ENCODE measurements at places on chromosomes 5 and 9. TPM values are rescaled to one million over a fixed set of nuclear protein-coding genes. Genes with fewer than 3 reads are reported as not detected.

DNA sequence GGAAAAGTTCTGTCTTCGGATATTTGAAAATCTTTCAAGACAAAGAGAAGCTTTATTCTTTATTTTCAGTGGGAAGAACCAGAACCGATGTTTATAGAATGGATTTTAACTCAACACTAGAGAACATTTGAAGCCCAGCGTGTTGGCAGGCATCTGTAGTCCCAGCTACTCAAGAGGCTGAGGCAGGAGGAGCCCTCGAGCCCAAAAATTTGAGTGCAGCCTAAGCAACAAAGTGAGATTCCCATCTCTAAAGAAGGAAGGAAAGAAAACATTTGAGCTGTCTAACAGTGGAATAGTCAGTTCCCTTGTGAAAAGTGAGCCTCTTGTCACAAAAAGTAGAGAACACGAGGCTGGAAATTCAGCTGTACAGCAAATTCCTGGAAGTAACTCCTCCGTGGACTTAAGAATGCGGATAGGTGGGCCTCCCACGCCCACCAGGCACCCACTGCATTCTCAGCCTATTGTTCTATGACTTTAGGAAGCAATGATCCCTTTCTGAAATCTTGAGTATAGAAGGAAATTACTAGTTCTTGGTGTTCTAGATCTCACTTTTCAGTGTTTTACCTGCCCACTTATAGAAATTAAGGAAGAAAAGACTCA, 2.3 kb upstream of the PTPDC1 start:
- peak; percentile 45 for DNase-seq

The INIP gene
- polyA plus RNA-seq, result 29.2 TPM

GRCh38 chr5:178223828-178224335, 8.7 kb downstream of the PHYKPL start:
- peak; percentile 46 for DNase-seq

- no peak for DNase-seq
Measured at GRCh38 chr9:36462245-36462644, 62.2 kb upstream of the RNF38 start.

- peak; percentile 87 for DNase-seq
Measured at GRCh38 chr5:142699184-142699720, 13.4 kb upstream of the FGF1 start.

The PKD2L2 gene
- polyA plus RNA-seq, result 0.53 TPM

- DNase-seq, result peak; percentile 53
Measured at GRCh38 chr5:180352116-180353047, 754 bp downstream of the GFPT2 start.

The NLN gene
- 33.9 TPM for polyA plus RNA-seq

- DNase-seq, result no peak
Measured at GRCh38 chr5:36105819-36106218, 39.1 kb upstream of the UGT3A2 start.

GRCh38 chr9:87620731-87621322, 105.1 kb upstream of the CTSL start:
- DNase-seq, result no peak

DNA sequence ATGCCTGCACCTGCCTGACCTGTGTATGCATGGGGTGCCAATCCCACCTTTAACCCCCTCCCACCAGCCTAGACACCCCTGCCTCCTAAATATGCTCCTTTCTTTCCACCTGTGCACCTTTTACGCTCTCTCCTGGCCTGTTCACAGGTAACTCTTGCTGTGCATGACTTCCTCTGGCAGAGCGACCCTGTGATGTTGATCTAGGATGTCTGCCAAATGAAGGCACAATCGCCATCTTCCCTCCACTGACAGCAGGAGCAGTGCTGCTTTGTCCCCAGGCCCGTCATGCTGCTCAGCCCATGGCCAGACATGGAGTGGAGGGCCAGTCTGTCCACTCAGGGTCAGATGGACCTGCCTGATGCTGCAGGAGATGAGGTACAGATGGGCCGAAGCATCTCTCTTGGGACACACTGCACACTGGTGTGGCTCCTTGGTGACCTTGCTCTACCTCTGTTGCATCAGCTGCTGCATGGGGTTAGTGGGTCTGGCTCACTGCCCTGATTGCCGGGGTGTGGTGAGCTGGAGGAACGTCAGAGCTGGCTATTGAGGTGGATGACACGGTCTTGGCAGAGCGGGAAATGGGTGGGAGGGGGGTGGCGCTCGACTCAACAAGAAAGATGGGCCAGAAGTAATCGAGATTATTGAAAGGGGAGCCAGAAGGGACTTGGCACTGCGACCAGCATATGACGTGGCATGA, 101.7 kb upstream of the PITX1 start:
- DNase-seq, result no peak

DNA sequence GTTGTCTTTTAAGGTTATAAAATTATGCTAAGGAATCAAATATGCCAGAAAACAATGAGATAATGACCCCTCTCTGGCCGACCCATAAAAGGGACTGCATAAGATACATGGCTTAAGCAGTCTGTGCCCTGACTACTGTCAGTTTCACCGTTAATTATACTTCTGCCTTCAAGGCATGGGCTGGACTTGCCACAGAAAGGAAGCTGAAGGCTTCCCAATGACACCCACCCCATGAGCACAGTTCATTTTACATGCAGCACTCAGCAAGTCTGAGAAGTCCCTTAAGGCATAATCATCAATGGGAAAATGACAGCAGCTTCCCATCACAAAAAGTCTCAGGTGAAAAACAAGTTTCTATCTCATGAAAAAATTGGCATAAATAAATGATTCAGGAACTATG, 175.6 kb downstream of the GLIS3 start:
- no peak for DNase-seq

DNA sequence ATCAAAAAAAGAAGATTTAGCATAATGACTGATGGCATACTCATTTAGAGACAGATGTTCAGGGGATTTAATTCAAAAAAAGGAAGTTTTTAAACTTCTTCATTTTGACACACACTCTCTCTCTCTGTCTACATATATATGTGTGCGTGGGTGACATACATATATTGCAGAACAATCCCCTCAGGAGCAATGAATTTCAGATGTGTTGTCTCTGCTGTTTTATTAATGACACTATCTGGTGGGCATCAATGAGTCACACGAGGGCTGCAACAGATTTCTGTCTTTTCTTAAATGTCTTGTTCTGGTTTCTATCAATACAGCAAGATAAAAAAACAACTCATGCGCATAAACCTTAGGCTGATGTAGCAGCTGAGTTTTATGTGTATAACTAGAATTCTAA, 123.5 kb upstream of the SLCO6A1 start:
- no peak for DNase-seq

The TERT gene
- 1.2 TPM for polyA plus RNA-seq

DNA sequence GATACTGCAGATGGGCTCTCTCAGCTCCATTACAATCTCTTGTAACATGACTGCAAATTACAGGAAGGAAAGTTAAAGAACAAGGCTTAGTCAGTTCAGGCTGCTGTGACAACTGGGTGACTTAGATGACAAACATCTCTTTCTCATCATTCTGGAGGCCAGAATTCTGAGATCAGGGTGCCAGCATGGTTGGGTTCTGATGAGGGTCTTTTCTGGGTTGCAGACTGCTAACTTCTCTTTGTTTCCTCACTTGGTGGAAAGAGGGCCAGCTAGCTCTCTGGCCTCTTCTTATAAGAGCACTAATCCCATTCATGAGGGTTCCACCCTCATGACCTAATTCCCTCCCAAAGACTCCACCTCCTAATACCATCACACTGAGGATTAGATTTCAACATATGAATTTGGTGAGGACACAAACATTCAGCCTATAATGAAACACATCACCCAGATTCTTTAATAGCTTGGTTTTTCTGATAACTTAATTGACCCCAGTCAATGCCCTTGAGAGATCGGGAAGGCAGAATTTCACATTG, 73.6 kb upstream of the MAMDC2 start:
- no peak for DNase-seq

DNA sequence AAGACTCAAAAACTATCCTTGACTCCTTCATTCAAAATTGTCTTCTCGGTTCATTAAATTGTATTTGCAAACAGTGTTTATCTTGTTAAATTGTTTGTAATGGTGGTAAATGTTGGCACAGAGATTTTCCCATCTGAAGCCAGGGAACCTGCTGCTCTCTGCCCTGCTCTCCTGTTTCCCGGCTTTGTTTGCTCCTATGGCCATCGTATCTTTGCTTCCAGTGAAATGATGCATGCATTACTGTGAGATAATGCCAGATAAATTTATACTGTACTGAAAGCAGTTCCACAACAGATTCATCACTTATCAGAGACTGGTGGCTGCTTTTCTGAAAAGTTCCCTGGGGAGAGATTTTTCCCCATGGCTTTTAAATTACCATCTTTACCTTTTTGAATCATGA, 81.4 kb downstream of the CD180 start:
- no peak for DNase-seq

The NMUR2 gene
- polyA plus RNA-seq, result not detected

- DNase-seq, result no peak
Measured at GRCh38 chr9:126485662-126486061, 128.1 kb upstream of the LMX1B start.

DNA sequence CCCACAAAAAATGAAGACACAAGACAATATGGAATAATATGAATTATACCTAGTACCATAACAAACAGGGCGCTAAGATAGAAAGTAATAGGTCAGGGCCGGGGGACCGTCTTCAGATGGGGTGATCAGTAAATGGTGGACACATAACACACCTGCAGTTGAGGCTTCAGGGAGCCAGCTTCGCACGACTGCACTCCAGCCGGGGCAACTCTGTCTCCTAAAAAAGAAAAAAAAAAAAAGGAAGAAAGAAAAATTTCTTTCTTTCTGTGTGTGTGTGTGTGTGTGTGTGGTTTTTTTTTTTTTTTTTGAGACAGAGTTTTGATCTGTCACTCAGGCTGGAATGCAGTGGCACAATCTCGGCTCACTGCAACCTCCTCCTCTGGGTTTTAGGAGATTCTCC, 75.0 kb upstream of the HSPA9 start:
- DNase-seq, result no peak

GRCh38 chr9:110936237-110936636, 102.0 kb downstream of the LPAR1 start:
- no peak for DNase-seq

- DNase-seq, result no peak
Measured at GRCh38 chr5:180637962-180638680, 11.3 kb downstream of the FLT4 start.

The C9orf152 gene
- polyA plus RNA-seq, result 0.50 TPM

Data from renal pelvis (tissue), 12 donors.